NCI-H1930 (cell line): ENCODE measurements at places on chromosomes 1 and 21.
A peak's percentile ranks its signal among the peaks of the same experiment; 100 is the strongest.

- no peak for DNase-seq
Observed at GRCh38 chr1:228216371-228217320, 8.8 kb downstream of the OBSCN start.

DNA sequence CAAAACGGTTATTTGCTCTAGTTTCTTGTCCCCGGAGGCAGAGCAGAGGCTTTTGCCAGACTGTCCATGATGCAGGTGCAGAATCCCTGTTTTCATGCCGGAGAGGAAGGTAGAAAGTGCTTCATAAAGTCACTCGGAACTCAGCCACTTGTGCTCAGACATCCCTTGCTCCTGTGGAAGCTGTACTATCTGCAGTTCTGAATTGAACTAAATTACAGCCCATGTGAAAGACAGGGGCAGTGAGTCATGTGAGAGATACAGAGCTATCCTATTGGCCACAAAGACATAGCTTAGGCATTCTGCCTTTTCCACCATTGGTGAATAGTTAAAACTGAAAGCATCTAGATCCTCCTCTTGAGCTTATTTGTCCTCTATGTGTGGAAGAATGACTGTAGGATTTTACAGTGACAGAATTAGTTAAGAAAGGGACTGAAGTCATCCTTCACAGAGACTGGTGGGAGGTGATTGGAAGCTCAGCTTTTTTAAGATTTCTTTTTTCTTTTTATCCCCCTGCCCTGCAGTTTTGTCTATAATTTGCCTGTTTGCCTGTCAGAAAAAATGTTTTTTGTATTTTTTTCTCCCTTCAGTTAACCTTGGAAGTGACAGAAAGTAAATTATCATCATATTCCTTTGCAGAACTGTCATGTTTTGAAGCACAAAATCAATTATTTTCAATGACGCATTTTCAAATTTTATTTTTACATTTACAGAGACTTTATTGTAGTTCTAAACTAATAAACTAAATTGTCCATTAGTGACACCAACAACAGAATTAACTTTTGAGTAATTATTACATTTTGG lies 298.6 kb downstream of the PTPRC start:
- peak; percentile 37 for DNase-seq

- no peak for DNase-seq
Observed at GRCh38 chr1:91804546-91805023, 81.4 kb downstream of the TGFBR3 start.

GRCh38 chr21:36608897-36609225 lies 90.1 kb upstream of the SIM2 start:
- no peak for DNase-seq

DNA sequence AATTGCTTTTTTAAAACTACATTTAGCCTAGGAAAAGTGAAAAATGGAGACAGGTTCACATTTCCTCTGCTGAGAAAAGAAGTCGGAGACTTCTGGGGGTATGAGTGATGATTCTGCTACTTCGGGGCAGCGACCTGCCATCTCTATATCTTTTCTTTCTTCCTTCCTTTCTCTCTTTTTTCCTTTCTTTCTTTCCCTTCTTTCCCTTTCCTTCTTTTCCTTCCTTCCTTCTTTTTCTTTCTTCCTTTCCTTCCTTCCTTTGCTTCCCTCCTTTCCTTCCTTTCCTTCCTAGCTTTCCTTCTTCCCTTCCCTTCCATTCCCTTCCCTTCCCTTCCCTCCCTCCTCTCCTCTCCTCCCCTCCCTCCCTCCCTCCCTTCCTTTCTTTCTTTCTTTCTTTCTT lies 17.8 kb downstream of the TBX19 start:
- no peak for DNase-seq

- no peak for DNase-seq
Observed at GRCh38 chr1:47948126-47948525, 49.1 kb downstream of the TRABD2B start.

- DNase-seq, result no peak
Observed at GRCh38 chr1:175000697-175001187, 995 bp downstream of the CACYBP start.

- no peak for DNase-seq
Observed at GRCh38 chr1:83593073-83593472, 405.9 kb downstream of the TTLL7 start.
